ENCODE measurements at places on chromosomes 3 and 15.

DNA sequence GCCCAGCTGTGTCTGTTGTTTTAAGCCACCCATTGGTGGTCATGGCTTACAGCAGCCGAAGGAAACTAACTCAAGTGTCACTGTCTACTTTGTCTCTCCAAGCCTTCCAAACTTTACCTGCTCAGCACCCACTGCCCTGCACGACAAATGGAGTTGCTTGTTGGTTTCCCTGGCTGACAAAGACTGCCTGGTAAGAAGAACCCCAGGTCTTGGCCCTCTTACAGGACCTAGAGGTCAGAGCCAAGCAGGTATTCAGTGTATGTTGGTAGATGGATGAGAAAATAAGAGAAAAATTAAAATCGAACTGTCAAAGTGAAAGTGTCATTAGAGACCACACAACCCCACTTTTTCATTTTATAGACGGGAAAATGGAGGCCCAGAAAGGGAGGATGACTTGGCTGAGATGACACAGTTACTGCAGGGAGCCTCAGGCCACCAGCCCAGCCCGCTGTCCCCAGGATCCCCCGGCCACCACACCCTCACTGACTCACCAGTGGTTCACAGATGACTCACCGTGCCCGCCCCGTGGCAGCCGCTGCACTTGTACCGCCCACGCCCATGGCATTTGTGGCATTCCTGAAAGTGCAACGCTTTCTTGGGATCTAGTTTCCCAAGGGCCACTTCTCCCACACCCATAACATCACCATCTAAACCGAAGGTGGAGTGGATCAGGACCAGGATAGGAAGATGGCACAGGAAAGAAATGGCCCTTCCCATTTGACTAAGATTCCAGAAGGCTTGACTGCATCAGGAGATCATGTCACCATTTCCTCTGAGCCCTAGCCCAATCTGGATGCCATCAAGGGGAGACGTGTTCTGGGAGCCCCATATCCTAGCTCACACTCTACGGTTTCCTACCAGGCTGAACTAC, 15.2 kb downstream of the SSUH2 start:
- no peak for DNase-seq

DNA sequence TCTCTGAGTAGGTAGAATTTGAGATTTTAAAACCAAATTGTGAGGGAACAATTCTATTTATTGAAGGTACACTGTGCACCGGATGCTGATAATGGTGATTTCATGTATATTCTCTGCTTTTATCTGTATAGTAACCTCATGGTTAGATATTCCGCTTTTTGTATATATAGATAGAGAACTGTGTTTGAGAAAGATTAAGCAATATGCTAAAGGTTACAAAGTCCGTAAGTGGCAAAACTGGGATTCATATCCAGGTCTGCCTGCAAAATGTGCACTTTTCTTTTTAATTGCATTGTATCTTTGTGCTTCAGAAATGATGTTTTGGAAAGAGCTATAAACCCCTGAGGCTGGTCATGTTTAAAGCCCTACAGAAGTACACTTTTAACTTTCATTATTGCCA, 635.4 kb upstream of the NECTIN3 start:
- DNase-seq, result no peak

GRCh38 chr3:12973827-12974226, 99.4 kb downstream of the IQSEC1 start:
- no peak for DNase-seq

DNA sequence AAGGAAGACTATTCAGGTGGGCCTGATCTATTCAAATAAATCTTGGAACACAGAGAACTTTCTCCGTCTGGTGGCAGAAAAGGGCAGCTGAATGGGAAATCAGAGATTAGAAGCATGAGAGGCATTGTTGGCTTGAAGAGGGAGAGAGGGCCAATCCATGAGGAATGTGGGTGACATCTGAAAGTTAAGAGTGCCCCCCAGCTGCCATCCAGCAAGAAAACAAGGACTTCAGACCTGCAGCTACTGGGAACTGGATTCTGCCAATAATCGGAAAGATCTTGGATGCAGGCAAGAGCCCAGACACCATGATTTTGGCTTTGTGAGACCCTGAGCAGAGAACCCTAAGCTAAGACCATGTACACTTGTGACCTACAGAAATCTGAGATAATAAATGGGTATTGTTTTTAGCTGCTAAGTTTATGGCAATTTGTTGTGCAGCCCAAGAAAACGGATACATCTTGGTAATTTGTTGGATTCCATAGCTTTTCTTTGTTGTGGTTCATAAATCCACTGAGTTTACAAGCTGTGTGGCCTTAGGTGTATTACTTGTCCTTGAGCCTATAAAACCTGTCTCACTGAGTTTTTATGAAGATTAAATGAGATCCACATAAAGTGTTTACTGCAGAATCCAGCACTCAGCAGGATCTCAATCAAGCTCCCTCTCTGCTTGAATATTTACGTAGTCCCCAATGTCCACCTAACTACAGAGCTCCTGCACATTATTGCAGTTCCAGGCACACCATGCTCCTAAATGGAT, 82.1 kb upstream of the PRTG start:
- no peak for DNase-seq

GRCh38 chr3:159196359-159196758, 394.5 kb downstream of the MFSD1 start:
- DNase-seq, result no peak

Data from uterus (tissue), 4 donors.